ENCODE measurements at places on chromosomes 2 and 18. TPM values are rescaled to one million over a fixed set of nuclear protein-coding genes. Genes with fewer than 3 reads are reported as not detected.

RTTN gene
- total RNA-seq: 9.7 TPM

CFLAR gene
- total RNA-seq: 204 TPM

DPYSL5 gene
- not detected for total RNA-seq

CHAC2 gene
- 5.5 TPM for total RNA-seq

CCL20 gene
- 19.2 TPM for total RNA-seq

KCNG2 gene
- total RNA-seq: 2.4 TPM

TEX44 gene
- total RNA-seq: not detected

MAP3K19 gene
- total RNA-seq: not detected

MTLN gene
- total RNA-seq: 135 TPM

IL1F10 gene
- total RNA-seq: not detected

IL1RN gene
- total RNA-seq: 5.4 TPM

GRCh38 chr2:101722864-101723263, 25.4 kb downstream of the MAP4K4 start:
- no peak for DNase-seq

- DNase-seq: peak; percentile 31
These were observed 145.1 kb upstream of the PID1 start for GRCh38 chr2:229416116-229416694.

- DNase-seq: no peak
These were observed 443 bp downstream of the MC4R start for GRCh38 chr18:60372132-60372531.

GRCh38 chr2:135029481-135030134, 17.6 kb downstream of the MAP3K19 start:
- DNase-seq: no peak

DNA sequence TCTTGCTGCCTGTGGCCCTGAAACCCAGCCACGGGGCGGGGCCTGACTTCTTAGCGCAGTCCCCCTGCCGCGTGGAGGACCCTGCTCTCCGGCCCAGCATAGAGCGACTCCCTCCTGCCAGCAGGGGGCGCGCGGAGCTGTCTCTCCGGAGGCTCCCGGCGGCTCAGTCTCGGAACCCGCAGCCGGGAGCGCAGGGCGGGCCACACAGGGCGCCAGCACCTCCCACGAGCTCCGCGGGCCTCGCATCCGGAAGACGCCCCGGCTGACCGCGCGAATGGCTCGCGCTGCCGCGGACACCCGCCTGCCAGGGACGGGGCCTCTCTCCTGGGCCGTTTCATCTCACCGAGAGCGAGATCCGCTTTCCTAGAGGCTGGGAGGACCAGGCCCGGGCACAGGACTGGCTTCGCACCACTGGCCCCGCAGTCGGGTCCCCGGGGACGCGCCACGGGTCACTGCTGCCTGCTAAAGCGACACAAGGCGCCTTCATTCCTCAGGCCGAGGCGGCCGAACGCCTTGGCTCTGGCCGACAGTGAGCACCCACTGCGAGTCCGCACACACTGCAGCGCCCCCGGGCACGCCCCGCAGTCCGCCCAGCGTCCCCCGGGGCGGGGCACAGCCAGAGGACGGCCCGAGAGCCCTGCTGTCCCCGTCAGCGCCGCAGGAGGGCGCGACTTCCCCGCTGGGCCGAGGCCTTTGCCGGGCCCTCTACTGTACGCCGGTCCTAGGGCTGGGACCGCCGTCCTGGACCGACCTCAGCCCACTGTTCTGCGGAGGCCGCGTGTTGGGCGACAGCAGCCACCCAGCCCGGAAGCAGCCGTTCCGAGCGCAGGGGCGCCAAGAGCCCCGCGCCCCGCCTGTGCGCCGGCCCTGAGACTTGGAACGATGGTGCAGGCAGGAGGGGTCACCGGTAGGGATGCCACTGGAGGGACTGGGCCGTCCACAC, 39.0 kb upstream of the ARHGEF4 start:
- peak; percentile 68 for DNase-seq

DNA sequence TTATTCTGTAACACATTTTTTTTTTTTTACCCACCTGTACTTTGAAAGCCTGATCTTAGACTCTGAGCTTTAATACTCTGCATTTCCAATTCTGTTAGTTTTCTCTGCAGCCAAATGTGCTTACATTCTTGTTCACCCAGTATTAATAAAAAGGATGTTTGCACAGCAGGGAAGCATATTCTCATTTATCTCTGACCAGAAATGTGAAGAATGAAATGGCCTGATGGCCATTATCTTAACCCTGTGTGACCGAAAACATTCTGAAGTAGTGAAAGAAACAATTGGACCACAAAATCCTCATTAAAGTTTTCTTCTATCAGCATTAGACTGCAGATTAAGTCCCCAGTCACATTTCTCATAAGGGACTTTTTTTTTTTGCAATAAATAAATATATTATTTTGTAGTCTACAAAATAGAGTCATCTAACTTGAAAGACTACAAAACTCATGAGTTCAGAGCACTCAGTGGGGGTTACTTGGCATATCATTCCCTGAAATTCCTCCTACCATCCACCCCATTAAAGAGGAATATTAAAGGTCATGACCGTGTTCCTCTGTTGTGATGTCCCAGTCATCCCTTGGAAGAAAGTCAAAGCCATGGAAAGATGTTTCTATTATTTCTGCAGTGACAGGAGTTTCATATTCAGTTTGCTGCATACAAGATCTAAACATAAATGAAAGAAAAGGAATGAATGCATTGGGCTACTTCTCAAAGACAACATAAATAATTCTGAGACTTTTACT, 364.4 kb downstream of the RND3 start:
- no peak for DNase-seq

DNA sequence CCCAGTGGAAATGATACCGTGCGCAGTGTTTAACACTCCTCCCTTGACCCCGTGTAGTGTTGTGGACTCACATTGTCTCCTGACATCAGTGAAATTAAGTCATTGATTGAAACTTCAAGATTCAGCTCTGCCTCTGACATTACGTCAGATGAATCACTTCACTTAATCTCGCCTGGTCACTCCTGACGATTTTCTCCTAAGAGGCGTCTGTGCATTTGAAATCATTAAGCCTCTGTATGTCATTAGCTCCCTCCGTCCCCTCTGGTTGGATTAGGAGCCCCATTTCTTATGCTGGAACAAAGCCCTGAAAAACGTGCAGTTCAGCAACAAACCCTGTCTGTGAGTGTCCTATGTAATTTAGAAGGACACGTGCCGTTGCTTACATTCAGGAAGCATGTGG, 36.7 kb upstream of the CNGA3 start:
- DNase-seq: no peak

DNA sequence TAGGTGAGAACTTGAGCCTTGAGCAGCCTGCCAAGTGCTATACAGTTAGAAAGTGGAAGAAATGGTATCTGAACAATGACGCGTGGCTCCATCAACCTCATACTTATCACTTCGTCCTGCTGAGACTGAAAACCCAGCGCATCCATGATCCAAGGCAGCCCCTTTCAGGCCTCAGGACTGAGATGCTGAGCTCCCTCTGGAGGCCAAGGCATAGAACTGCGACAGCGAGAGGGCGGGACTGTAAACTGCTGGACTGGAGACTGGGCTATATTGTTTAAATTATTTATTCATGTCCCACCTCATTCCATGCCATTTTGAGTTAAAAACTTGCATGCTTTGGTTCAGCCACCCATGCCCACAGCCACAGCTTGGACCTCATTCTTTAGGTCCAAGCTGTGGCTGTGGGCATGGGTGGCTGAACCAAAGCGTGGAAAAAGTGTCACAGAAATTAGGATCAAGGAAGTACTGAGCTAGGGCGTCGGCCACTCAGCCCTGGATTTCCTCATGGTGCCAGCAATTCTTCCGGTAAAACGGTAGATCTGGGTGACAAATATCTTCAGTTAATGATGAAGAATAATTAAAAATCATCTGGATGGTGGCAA, 195.5 kb downstream of the L3MBTL4 start:
- no peak for DNase-seq

GRCh38 chr2:12988279-12988678, 271.5 kb downstream of the TRIB2 start:
- DNase-seq: no peak

GRCh38 chr2:206075113-206075512, 10.9 kb downstream of the INO80D start:
- no peak for DNase-seq

DNA sequence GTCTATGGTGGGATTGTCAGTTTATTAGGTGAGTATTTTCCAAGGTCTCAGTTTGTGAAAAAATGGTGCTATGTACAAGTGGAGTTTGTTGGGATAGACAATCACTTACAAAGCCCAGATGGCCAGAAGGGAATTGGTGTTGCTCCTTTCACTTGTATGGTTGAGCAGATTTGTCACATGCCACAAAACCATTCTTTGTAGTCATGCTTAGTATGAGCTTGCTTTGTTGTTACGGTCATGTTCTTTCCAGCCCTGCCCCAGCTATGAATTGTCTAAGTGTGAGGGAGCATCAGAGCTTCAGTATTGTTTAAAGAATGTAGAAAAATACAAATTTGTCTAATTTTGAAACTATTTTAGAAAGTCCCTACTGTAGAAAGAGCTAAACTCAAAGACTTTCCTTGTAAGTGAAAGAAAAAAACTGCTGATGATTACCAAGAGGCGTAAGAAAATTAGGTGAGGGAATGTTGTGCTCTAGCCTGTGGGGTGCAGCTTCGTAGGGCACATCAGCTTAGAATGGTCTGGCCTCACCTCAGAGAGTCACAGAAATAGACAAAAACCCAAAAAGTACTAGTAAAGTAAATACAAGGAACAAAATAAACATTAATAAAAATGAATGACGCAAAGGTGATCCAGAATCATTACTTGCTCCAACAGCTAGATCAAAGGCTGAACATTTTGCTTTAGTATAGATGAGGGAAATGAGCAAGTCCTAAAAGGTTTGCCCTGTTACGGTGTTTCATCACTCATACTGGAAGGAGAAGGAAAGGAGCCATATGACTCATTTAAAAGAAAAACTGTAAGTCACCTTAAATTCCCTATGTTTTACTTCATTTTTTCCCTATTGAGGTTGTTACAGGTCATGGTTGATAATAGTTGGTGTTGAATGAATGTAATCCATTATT, 9.2 kb downstream of the TGIF1 start:
- no peak for DNase-seq

DNA sequence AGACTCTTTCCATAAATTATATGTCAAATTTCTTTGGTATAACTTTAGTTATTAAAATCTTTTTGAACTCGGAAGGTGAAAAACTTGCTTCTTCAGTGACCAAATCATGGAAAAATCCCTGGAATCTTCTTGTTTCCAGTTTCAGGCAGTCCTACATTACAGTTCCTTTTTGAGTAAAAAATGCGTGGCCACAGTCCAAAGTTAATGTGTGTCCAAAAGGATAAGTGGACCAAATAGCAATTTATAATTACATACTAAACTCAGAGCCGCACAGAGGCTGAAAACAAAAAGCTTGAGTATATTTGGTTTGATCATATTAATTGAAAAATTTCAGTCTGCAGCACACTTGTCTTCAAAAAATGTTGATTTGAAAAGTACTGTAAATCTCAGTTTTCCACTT, 28.4 kb upstream of the DYNC2LI1 start:
- DNase-seq: no peak

GRCh38 chr2:66547118-66547517, 112.2 kb downstream of the MEIS1 start:
- DNase-seq: no peak

DNA sequence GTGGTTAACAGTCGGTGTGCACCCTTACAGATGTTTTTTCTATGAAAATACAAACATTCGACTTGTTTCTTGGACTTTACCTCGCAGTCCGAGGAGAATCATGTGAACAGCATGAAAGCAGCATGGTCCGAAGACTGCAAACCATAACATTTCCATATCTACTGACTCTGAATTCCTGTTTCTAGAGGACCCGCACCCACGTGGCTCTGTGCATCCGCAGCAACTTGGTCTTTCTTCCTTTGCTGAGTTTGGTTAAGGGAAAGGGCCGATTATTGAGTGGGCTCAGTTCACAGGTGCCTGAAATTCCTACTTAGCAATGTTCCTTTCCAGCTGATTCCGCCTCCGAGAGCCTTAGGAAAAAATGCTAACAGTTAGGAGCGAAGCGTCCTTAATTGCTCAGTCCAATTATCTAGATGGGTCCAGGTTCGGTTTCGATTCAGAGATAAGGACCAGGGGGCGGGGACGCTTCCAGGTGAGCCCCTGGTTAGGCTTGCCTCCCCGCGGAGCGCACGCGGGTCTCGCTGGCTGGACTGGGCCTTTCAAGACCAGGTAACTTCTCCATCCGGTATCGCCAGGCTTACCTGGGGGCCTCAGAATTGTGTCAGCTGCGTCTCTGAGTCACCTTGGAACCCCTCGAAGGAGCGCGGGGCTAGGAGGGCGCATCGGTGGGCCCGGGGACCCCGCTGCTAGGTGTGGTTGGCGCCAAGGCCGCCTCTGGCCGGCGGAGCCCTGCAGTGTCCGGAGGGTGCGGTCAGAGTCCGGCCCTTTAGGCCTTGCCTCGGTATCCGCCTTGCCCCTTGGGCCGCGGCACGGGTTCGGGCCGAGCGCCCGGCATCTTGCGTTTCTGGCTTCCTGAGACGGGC, 1.1 kb upstream of the B3GNT2 start:
- no peak for DNase-seq

DNA sequence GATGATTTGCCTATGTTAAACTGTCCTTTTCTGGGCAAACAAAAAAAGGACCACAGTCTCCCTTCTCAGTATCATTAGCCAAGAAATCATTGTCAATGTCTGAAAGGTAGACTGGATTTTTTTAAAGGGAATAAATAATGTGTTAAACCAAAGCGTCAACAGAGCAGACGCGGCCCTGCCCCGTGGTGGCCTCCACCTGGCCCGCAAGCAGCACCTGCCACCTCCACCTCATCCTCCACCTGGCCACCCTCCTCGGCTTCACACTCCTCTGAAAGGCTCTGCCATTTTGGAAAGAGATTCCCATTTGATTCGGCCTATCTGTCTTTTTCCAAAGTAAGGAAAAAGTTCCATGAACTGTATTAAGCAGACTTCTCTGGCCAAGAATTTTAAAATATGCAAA, 67.9 kb upstream of the TMEM200C start:
- no peak for DNase-seq

- no peak for DNase-seq
These were observed 36.8 kb downstream of the NFATC1 start for GRCh38 chr18:79432376-79433120.

DNA sequence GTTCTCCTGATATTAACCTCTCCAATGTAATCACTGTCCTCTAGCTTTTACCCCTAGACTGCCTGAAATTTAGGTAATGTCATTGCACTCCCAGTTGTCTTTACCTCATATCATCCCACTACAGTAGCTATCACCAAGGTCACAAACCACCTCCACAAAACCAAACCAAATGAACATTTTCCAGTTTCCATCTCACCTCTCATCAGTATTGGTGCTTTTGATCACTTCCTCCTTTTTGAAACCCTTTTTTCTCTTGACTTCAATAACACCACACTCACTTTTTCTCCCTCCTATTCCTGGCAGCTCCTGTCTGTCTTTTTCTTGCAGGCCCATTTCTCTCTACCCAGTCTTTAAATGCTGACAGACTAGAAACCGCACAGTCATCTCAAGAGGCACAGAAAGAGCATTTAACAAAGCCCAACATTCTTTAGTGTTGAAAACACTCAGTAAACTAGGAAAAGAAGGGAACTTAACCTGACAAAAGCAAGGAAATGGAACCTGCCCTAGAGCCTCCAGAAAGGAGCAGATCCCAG, 95.9 kb upstream of the SIX2 start:
- DNase-seq: no peak

DNA sequence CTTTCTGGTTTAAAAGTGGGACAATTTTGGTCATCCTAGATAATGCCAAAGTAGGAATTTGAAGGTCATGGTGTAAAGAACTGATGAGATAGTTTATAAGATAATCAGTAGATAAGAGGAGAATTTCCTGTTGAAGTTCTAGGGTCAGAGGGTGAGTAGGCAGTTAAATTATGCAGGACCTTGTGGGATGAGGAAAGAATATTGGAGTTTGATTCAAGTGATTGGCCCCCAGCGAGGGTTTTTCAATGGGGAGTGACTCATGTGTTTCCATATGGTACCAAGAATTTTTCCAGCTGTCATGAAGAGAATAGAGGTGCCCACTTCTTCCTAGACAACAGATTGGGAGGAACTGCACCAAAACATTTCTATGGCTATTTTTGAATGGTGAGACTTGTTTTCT, 940.2 kb upstream of the ZEB2 start:
- no peak for DNase-seq

Data from omental fat pad (tissue), 4 donors.